ENCODE measurements at places on chromosomes 1 and 21.
A peak's percentile ranks its signal among the peaks of the same experiment; 100 is the strongest.

DNA sequence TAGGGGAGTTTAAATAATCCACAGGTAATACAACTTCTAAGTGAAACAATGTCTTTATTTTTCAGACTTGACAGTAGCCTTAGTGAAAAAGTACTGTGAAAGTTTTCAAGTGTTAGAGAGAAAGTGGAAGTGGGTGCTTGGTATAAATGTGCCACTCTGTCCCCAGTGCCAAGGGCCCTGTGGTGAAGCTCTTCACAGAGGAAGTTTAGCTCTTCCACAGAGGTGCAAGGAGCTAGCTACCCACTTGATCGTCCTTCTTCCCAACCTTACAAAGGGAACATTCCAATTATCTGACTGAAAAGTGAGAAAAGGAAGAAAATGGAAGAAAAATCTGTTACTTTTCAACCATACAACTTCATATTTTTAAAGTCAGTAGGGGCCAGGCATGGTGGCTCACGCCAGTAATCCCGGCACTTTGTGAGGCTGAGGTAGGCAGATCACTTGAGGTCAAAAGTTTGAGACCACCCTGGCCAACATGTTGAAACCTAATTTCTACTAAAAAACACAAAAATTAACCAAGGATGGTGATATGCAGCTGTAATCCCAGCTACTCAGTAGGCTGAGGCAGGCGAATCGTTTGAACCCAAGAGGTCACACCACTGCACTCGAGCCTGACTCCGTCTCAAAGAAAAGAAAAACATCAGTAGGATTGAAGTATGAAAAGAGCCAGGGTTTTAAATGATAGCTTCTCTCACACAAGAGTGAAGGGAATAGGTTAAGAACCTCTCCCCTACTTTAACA, 41.0 kb upstream of the PTPRC start:
- no peak for DNase-seq

DNA sequence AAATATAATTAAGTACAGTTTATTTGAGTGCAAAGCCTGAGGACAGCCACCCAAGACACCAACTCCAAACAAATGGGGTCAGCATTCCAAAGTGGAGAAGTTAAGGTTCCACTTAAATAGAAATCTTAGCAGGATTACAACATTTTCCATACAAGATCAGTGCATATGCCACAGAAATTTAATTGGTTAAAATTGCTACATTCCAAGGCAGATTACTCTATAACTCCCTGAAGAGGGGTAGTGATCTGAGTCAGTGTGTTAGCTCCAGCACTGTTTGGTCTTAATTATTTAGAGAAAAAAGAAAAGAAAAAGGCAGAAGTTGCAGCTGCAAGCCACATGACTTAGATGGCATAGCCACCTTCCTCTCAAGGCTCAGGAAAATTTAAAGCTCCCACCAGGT, 297.5 kb downstream of the HHIPL2 start:
- DNase-seq: no peak

DNA sequence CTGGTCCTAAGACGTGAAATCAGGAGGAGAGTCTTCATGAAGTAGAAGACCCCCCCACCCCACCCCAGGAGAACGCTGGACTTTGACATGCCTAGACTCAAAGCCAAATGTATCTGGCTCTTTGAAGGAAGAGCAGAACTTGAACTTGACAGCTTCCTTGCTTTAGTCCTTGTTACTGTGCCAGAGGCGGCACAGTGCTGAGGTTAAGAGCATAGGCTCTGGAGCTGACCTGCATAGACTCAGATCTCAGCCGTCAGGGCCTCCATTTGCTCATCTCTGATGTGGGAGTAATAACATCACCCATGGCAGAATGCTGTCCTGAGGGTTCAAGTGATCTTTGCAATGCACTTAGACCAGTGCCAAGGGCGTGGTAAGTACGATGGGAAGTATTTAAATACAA, 39.0 kb downstream of the COL6A1 start:
- DNase-seq: no peak

GRCh38 chr1:163875927-163876320, 554.2 kb downstream of the NUF2 start:
- DNase-seq: no peak

GRCh38 chr1:156751757-156752481, 444 bp upstream of the HDGF start:
- peak; percentile 85 for DNase-seq

GRCh38 chr1:80056179-80056578, 1049.6 kb upstream of the ADGRL4 start:
- no peak for DNase-seq

DNA sequence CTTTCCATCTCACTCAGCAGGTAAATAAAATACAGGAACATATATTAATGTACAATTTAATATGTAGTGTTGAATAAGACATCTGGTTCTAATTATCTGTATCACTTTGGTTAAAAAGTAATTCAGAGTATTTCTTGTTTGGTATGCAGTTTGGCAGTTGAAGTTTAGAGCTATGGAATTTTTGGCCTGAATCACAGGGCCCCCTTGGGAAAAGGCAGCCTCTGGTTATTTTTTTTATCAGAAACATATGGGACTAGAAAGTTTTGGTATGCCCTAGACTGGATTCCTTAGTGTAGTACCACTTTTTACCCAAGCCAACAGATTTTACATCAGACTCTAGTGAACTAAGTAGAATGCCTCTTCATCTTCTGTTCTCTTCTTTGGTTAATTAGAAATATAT, 26.4 kb downstream of the CNST start:
- DNase-seq: peak; percentile 83

GRCh38 chr1:44315521-44315920, 39.5 kb downstream of the ERI3 start:
- DNase-seq: no peak

- DNase-seq: peak; percentile 36
Observed at GRCh38 chr21:45471525-45472221, 66.7 kb downstream of the COL18A1 start.

GRCh38 chr1:92749024-92749634, 35.8 kb downstream of the EVI5 start:
- DNase-seq: peak; percentile 70

DNA sequence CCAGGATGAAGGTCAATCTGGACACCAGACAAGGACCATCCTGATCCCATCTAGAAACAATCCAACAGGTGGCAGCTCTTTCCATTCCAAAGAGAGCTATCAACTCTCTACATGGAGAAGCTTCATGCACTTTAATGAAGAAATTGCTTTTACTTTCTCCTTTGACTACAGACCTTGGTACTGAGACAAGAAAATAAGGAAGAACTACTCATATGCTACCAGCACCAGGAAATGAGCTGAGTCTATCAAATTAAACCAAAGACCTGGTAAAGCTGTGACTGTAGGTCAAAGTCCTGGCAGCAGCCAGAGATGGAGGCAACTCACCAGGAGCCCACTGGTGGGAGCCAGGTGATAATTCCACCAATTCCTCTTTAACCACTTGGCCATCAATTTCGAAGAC, 64.3 kb upstream of the LRRC8B start:
- DNase-seq: no peak

DNA sequence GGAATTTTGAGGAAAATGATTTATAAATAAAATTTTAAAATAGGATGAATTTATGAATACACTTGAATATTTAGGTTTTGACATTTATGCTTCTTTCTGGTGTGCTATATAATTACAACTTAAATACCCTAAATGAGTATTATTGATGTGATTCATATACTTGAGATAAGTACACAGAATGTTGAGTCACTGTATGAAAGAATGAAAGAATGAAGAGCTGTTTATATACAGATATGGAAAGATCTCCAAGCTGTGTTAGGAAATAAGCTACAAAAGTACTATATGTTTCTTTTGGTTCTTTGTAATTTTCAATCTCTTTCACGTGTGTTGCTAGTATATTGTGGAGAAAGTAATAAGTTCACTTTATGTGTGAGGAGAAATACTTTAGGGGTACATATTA, 147.2 kb downstream of the RASAL2 start:
- no peak for DNase-seq

GRCh38 chr1:223363856-223364684, at the start of gene SUSD4:
Gene SUSD4, minus strand, starts transcription at chr1:223364176. Its CDS starts 751 bp downstream, at chr1:223363425.
- DNase-seq: no peak

DNA sequence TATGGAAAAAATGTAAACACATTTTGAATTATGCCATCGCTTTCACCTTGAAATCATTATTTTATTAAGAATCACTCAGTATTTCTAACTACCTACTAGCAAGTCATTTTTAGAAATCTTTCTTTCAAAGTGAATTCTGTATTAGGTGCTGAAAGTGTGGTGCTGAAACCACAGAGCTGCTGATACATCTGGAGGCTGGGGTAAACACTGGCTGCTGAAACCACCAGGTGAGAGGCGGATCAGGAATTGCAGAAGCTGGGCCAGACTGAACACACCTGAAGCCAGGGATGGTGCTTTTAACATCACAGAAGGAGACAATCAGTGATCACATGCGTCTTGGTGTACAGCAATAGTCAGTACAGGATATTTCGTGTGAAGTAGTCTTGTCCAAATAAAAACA, 42.2 kb upstream of the KCNE1 start:
- no peak for DNase-seq

DNA sequence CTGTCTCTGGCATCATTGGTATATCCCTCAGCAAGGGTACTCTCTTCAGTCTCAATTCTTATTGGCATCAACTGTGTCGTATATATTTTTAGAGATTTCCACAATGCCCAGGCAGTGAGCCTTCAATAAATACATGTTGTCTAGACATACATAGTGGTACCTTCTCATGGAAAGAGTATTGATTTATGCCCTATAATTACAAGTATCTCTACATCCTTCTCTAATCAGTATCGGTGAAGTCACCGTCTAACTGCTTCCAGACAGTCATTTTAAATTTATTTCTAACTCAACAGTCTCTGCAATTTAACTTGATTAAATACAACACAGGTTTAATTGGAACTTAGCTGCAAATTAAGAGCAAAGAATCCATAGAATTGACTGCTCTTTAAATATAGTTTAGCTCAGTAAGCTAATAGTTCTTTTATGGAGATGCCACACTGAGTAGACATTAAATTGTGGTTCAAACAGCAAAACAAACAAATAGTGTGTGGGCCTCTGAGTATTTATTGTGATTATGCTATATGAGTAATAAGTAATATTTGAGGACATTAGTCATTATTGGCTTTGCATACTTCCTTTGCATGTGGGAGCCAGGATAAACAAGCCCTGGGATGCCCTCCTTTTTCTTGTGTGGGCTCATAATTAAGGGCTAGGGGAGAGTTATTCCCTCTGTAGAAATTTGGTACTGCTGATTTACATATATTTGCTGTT, 126.9 kb upstream of the DUSP10 start:
- peak; percentile 33 for DNase-seq

GRCh38 chr1:23444596-23445390, 20.2 kb upstream of the TCEA3 start:
- no peak for DNase-seq

DNA sequence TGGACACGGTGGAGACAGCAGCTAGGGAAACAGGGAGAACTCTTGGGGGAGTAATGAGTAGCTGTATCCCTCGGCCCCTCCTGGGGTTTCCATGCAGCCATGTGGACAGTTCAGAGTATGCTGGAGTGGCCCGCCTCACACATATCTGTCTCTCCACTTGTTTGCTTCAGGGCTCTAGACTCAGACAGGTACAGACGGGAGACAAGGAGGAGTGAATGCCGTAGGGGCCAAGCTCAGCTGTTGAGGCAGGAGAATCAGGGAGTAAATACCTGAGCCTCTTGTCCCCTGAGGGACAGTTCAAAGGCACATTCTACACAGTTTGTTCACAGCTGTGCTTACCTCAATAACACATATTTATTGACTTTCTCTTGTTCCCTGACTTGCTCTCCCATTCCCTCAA, 7.7 kb upstream of the PTGFRN start:
- DNase-seq: no peak

- no peak for DNase-seq
Observed at GRCh38 chr1:44348061-44348485, 7.0 kb downstream of the ERI3 start.

GRCh38 chr21:33975548-33976081, 60.0 kb upstream of the ATP5PO start:
- no peak for DNase-seq

- no peak for DNase-seq
Observed at GRCh38 chr1:27394925-27395324, 2.5 kb downstream of the GPR3 start.

DNA sequence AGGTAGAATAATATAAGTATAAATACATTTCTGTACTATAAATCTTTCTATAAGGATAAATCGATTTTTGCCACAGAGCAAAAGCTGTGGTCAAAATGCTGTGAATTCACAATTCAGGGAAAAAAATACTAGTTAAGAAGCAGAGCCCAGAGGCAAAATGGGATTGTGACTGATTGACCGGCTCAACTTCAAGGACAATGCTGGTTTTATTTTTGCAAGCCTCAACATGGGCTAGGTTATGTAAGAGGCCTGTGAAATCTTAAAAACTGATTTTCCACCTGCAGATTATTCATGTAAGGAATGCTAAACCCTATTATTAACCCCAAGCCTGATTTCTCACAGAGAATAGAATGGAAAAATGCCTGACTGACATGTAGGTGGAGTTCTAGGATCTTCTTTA, 155.1 kb downstream of the HHAT start:
- no peak for DNase-seq

DNA sequence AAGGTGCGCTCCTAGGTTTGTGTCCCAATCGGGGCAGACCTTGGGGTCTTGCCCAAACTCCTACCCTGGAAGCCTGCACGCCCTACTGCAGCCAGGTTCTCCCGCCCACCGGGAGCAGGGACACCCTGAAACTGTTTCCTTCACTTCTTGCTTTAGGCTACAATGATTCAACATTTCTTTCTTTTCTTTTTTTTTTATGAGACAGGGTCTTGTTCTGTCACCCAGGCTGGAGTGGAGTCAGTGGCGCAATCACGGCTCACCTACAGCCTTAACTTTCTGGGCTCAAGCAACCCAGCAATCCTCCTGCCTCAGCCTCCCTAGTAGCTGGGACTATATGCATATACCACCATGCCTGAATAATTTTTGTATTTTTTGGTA, 75.8 kb downstream of the ITPKB start:
- no peak for DNase-seq

DNA sequence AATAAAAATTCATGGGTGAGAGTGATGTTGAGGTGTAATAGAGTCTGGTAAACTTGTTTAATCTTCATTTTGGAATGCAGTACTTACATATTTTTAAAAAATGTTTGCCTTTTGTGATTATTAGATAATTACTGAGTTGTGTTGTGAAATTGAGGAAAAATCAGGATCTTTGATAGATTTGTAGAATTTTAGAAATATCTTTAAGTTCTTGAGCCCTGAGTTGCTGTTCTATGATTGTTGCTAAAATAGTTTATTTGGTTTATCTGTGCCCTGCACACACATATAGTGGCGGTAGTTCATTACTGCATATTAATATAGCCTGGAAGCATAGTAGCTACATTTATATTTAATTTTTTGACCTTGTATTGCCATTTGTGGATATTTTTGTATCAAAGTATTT, 1.6 kb downstream of the B3GALT2 start:
- DNase-seq: no peak

- DNase-seq: no peak
Observed at GRCh38 chr1:234401658-234402057, 28.4 kb downstream of the COA6 start.

DNA sequence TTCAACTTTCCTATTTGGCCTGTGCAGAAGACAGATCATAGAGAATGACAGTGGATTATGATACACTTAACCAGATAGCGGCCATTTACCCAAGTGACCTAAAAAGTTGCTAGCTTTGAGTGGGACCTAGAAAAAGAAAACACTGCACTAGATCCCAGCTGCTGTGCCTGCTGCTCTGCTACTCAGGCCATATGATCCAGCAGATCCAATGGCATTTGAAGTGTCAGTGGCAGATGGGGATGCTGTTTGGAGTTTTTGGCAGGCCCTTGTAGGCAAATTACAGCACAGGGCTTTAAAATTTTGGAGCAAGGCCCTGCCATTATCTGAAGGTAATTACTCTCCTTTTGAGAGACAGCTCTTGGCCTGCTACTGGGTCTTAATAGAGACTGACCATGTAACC, 74.0 kb upstream of the KCNE2 start:
- no peak for DNase-seq

- no peak for DNase-seq
Observed at GRCh38 chr1:193633991-193634390, 447.6 kb upstream of the B3GALT2 start.
